ENCODE measurements at places on chromosomes 3 and 15.

GRCh38 chr3:107512108-107512507, 10.7 kb upstream of the BBX start:
- DNase-seq, result no peak

- no peak for DNase-seq
These were observed 289.3 kb downstream of the EPHB1 start for GRCh38 chr3:135084405-135084804.

DNA sequence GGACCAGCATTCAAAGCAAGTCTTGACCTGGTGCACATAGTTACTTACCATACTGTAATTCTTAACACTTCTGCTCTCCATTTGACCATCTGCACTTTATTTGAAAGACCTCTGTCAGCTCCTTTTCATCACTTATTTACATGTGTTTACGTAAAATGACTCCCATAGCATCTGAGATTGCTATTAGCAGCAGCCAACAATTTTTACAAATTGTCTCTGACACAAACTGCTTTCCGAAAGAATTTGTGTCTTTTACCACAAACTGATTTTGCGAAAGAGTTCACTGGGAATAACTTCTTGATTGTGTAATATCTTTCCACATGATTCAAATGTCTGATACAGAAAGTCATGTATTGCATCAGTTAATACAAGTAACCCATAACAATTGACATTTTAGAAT, 144.1 kb upstream of the PEX5L start:
- no peak for DNase-seq

DNA sequence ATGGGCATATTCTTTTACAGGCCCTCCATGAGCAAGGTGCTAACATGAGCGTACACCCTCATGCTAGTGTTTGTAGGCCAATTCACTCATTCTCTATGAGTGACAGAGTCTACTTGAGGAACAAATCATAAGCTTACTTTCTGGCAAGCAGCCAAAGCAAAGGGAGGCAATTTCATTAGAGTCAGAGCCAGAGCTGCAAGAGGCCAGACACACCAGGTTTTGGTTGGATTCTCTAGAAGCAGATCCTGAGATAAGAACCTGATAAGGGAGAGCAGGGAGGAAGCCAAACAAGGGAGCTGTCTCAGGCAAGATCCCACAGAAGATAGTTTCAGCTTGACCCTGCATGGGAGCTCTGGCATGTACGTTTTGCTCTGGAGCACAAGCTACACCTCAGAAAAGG, 214.1 kb upstream of the CTNNB1 start:
- DNase-seq, result no peak

DNA sequence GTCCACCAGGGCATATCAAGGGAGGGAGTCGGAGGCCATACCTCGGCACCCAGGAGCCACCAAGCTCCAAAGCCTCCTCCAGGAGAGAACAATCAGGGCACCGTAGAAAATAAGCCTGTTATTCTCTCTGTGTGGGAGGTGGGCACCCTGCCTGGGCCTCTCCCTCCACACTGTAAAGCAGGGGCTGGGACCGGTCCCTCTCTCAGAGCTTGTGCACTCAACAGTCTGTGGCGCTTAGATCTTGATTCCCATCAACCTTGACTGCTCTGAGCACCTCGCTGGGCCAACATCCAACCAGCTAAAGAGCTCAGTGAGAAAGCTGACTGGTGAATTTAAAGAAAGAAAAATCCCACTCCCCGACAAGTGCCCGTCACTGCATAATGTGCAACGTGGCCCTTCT, 53.0 kb downstream of the PCSK6 start:
- DNase-seq, result no peak

DNA sequence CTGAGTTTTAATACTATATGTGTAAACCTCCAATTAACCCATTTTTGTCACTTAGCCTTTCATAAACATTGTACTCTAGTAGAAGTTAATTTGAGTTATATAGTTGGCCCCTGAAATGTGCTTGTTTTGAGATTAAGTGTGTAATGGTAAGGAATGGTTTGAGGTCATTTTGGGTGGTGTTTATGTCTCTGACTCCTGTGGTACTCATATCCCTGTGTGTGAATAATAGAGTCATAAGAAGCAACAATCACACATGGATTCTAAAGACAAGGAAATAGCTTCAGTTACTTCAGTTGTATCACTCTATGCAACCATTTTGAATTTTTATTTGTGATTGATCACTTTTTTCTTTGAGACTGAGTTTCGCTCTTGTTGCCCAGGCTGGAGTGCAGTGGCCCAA, 408.5 kb downstream of the MFSD1 start:
- DNase-seq, result no peak

- DNase-seq, result no peak
These were observed 73.0 kb upstream of the ADPGK start for GRCh38 chr15:72856549-72857040.

- no peak for DNase-seq
These were observed 21.0 kb downstream of the BOC start for GRCh38 chr3:113232342-113232741.

DNA sequence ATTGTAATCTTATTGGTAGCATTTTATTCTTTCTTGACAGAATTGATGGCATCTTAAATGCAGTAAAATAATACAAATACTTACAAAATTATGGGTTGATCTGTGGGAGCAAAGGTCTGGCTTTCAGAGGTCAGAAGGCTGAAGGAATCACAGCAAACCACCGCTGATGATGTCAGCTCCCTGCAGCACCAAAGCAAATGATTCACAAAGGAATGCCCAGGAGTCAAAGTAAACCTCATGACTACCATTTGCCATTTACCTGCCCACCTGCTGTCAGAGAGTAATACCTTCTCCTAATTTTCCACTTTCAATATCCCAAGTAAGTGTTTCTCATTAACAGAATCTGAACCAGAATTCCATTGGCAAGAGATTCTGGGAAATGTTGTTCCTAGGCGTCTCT, 46.1 kb downstream of the CPA3 start:
- DNase-seq, result no peak

- no peak for DNase-seq
These were observed 241.5 kb upstream of the SATB1 start for GRCh38 chr3:18666655-18667054.

DNA sequence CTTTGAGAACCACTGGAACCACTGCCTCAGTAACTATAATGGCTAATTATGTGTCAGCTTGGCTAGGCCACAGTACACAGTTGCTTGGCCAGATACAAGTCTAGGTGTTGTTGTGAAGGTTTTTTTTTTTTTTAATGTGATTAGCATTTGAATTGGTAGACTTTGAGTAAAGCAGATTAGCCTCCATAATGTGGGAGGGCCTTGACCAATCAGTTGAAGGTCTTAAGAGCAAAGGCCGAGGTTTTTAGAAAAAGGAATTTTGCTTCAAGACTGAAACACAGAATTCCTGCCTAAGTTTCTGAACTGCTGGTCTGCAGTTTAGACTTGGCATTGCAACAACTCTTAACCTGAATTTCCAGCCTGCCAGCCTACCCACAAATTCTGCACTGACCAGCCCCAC, 451.6 kb upstream of the AZI2 start:
- DNase-seq, result no peak

GRCh38 chr3:114293838-114294535, at the start of gene TIGIT:
Gene TIGIT (plus strand): TSS chr3:114294028. CDS start chr3:114294062, 34 bp downstream.
- DNase-seq, result no peak
